Gastrocnemius medialis (tissue), 4 donors: ENCODE measurements at places on chromosomes 3 and 15. TPM values are rescaled to one million over a fixed set of nuclear protein-coding genes. Genes with fewer than 3 reads are reported as not detected.

DNA sequence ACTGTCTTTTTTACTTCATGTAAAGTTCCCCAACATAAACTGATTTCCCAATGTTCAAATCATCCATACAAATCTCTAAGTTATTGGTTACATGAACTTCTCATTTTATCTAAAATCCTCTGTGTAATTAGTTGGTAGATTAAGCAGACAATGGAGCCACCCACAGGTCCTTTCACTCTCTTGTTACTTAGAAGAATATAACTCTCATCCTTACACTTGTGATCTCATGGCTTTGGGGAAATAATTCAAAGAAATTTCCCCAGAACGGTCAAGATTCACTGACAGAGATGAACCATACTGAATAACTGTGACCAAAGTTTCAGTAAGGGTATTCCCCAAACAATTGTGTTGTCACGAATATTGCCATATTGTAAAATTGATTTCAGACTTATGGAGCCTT is 1102.6 kb upstream of the EPHA6 start:
- H3K4me1 ChIP-seq, result no peaks in the 10 kb centered on the region
- DNase-seq, result no peak
- no peaks in the 10 kb centered on the region for H3K36me3 ChIP-seq
- no peaks in the 10 kb centered on the region for H3K27me3 ChIP-seq
- H3K4me3 ChIP-seq, result no peak overlapping the region
- no peak overlapping the region for H3K27ac ChIP-seq

DNA sequence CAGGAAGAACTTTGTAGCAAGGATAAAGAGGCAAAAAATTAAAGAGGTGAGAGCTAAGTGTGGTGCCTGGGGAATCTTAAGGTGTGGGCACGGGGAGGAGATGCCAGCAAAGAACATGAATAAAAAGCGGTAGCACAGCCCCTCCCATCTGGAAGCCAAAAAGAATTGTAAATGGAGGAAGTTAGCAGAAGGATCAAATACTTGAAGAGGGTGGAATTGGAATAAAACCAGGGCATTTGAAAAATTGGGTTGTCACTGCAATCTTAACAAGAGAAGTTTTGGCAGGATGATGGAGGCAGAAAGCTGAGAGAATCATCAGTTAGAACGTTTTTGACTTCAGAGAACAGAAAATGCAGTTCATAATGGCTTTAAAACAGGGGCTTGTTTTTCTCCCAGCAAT is 2.4 kb downstream of the CCR2 start:
- H3K27me3 ChIP-seq, result peaks cover 9% of the 10 kb centered on the region
- no peak overlapping the region for H3K4me3 ChIP-seq
- DNase-seq, result no peak
- H3K27ac ChIP-seq, result no peak overlapping the region
- no peaks in the 10 kb centered on the region for H3K36me3 ChIP-seq
- H3K4me1 ChIP-seq, result no peaks in the 10 kb centered on the region

GRCh38 chr3:41234823-41235721 is 35.8 kb downstream of the CTNNB1 start:
- no peaks in the 10 kb centered on the region for H3K27me3 ChIP-seq
- no peak for DNase-seq
- H3K4me3 ChIP-seq, result no peak overlapping the region
- no peak overlapping the region for H3K27ac ChIP-seq
- no peaks in the 10 kb centered on the region for H3K36me3 ChIP-seq

DNA sequence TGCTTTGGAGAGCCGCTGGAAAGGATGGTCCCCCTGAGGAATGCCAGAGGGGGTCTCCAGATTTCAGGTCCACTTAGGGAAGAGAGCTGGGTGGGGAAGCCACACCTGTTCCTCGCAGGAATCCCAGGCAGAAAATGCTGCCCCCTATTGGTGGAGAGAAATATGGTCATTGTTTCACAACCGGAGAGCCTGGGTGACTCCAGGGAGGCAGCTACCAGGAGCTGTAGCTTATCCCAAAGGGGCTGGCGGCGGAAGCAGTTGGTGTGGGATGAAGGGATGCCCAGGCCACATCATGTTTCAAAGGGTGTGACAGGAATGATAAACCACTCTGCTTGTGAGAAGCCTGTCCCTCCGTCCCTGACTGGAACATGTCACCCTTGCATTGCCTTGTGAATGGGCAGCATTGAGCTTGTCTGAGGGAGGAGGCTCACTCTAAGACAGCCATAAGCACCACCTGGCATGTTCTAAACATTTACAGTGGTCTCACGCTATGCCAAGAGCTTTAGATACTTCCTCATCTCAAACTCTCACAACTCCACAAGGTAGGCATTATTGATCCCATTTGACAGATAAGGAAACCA is 34.5 kb downstream of the POMGNT2 start:
- no peak overlapping the region for H3K4me3 ChIP-seq
- H3K4me1 ChIP-seq, result no peaks in the 10 kb centered on the region
- H3K36me3 ChIP-seq, result no peaks in the 10 kb centered on the region
- no peak overlapping the region for H3K27ac ChIP-seq

DNA sequence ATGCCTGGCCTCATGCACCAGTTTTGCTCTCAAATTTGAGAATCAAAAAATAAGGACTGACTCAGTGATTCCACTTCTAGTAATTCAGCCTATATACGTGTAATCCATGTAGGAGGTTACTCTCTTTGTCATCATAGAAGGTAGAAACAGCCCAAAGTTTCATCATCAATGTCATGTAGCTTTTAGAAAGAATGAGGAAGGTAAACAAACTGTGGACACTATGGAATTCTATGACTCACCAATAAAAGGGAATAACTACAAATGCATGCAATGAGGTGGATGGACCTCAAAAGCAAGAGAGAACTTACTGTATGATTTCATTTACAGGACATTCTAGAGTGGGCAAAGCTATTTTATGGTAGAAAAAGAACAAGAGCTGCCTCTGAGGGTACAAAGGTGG is 93.2 kb upstream of the LRIG1 start:
- DNase-seq, result no peak
- H3K27ac ChIP-seq, result no peak overlapping the region
- H3K4me1 ChIP-seq, result peaks cover 4% of the 10 kb centered on the region
- no peak overlapping the region for H3K4me3 ChIP-seq

CTXN2 gene
- not detected for total RNA-seq
